ENCODE measurements at places on chromosomes 4 and X.

DNA sequence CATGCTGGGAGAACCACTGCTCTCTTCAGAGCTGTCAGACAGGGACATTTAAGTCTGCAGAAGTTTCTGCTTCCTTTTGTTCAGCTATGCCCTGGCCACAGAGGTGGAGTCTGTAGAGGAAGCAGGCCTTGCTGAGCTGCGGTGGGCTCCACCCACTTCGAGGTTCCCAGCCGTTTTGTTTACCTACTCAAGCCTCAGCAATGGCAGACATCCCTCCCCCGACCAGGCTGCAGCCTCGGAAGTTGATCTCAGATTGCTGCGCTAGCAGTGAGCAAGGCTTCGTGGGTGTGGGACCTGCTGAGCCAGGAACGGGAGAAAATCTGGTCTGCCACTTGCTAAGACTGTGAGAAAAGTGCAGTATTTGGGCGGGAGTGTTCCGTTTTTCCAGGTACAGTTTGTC is 118.9 kb downstream of the SLC10A6 start:
- DNase-seq, result no peak

- DNase-seq, result no peak
Observed at GRCh38 chr4:181330654-181331201, 912.5 kb upstream of the TENM3 start.

DNA sequence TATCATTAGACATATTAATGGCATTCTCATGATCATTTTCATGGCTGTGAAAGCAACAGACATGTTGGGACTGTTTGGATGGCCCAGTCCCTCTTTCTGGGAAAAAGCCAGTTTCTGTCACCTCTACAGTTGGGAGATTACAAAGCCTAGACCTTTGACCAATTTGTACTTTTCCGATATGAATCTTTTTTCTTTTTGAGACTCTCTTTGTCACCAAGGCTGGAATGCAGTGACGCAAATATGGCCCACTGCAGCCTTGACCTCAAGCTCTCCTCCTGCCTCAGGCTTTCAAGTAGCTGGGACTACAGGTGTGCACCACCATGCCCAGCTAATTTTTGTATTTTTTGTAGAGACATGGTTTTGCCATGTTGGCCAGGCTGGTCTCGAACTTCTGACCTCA is 9.4 kb downstream of the TBC1D25 start:
- DNase-seq, result no peak

- no peak for DNase-seq
Observed at GRCh38 chr4:181968371-181968770, 274.8 kb upstream of the TENM3 start.

GRCh38 chrX:112025753-112026152 is 56.8 kb downstream of the TRPC5 start:
- no peak for DNase-seq
